ENCODE measurements at places on chromosomes 3 and 15. TPM values are rescaled to one million over a fixed set of nuclear protein-coding genes. Genes with fewer than 3 reads are reported as not detected.
A peak's percentile ranks its signal among the peaks of the same experiment; 100 is the strongest.

The LMAN1L gene
- total RNA-seq = 0.72 TPM

The CACNA1D gene
- total RNA-seq = 10.1 TPM

DNA sequence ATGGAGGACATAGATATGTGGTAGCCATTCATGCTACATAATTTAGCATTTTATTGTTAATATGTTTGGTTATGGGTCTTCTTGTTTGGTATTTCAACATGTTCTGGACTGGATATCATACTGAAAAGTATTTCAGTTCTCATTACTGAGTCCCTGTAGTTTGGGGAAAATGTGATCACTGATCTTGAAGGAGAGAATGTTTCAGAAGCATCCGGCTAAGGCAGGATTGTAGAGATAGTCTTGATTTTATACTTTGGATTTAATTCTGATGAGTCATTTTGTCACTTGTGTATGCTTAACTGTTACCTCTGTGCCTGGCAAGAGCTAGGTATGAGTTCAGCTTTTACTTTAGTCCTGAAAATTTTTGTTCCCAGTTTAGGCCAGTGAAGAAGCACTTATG lies 7.1 kb downstream of the CHD2 start:
- peaks cover 5% of the 10 kb centered on the region for H3K36me3 ChIP-seq
- DNase-seq = peak; percentile 40
- peak overlapping the region; percentile 99 for H3K27ac ChIP-seq
- peaks cover 49% of the 10 kb centered on the region for H3K4me1 ChIP-seq
- no peaks in the 10 kb centered on the region for H3K27me3 ChIP-seq

GRCh38 chr3:48564022-48564421 lies 441 bp upstream of the UCN2 start:
- DNase-seq = peak; percentile 80
- peaks cover 53% of the 10 kb centered on the region for H3K4me1 ChIP-seq
- peak overlapping the region; percentile 47 for H3K27ac ChIP-seq
- H3K27me3 ChIP-seq = no peaks in the 10 kb centered on the region

GRCh38 chr3:68186733-68187132 lies 532.3 kb upstream of the SUCLG2 start:
- no peak overlapping the region for H3K27ac ChIP-seq
- no peaks in the 10 kb centered on the region for H3K36me3 ChIP-seq
- no peak for DNase-seq
- H3K27me3 ChIP-seq = no peaks in the 10 kb centered on the region

DNA sequence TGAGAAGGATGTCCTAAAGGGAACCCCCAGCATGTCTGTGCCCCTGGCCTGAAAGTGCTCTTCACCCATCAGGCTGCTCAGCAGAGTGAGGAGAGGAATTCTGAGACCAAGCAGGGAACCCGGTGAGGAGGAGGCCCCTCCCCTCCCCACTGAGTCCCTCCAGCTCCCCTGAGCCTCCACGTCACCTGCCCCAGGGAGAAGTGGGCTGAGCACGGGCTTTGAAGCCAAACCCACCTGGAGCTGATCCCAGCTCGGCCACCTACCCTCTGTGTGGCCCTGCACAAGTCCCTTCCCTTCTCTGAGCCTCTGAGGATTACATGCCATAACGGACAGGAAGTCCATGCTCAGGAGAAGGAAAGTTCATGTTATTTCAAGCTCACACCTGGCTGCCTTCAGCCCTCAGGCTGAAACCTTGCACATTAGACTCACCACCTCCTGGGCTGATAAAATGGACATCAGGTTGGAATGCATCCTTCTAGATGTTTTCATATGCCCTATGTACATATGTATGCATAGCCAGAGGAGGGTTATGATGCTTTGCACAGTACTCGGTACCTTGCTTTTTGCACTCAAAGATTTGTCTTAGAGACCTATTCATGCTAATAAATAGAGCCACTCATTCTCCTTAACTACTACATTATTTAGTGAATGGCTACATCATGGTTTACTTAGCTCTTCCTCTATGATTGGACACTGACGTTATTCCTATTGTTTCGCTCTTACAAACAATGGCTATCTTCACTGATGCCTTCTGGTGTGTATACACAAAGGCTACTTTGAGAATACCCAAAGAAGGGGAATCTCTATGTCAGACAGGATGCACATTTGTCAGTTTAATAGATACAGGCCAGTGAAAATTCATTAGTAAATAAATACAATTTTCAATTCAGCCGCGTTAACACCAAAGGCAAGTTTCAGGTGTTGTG lies 31.6 kb upstream of the GATA2 start:
- H3K27ac ChIP-seq = no peak overlapping the region
- no peak overlapping the region for H3K4me3 ChIP-seq
- no peaks in the 10 kb centered on the region for H3K27me3 ChIP-seq
- no peaks in the 10 kb centered on the region for H3K36me3 ChIP-seq

DNA sequence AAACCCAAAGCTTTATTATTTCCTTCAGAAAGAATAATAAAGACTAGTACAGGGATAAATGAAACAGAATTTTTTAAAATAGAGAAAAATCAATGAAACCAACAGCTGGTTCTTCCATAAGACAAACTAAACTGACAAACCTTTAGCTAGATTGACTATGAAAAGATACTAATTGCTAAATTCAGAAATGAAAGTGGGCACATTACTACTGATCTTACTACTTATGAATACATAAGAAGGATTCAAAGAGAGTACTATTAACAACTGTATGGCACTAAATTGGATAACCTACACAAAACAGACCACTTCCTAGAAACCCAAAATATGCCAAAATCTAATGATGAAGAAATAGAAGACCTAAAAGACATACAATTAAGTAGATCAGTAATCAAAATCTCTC lies 278.2 kb downstream of the ISL2 start:
- peak; percentile 0 for DNase-seq
- no peak overlapping the region for H3K27ac ChIP-seq
- H3K27me3 ChIP-seq = no peaks in the 10 kb centered on the region
- no peak overlapping the region for H3K4me3 ChIP-seq

The NBEAL2 gene
- 532 TPM for total RNA-seq

The FAM81A gene
- total RNA-seq = not detected

DNA sequence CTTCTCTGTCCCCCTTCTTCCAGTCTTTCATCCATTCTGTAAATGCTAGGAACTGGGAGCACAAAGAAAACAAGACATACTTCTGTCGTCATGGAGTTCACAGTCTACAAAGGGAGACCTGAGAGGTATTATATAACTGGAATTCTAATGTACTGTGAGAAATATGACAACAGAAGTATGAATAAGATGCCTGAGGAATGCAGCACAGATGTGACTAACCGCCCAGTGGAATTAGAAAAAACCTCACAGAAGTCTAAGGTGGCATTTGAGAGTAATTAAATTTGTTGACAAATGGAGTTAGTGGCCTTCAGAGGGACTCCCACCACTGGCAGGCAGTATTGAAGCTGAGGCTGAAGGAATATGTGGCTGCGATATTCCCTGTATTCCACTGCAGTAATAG lies 168.5 kb upstream of the FAM3D start:
- no peak overlapping the region for H3K27ac ChIP-seq
- no peaks in the 10 kb centered on the region for H3K27me3 ChIP-seq
- H3K4me1 ChIP-seq = no peaks in the 10 kb centered on the region
- H3K4me3 ChIP-seq = no peak overlapping the region

GRCh38 chr3:176692966-176693785 lies 504.1 kb downstream of the TBL1XR1 start:
- H3K4me1 ChIP-seq = no peaks in the 10 kb centered on the region
- no peak overlapping the region for H3K4me3 ChIP-seq
- no peak for DNase-seq
- no peak overlapping the region for H3K27ac ChIP-seq

DNA sequence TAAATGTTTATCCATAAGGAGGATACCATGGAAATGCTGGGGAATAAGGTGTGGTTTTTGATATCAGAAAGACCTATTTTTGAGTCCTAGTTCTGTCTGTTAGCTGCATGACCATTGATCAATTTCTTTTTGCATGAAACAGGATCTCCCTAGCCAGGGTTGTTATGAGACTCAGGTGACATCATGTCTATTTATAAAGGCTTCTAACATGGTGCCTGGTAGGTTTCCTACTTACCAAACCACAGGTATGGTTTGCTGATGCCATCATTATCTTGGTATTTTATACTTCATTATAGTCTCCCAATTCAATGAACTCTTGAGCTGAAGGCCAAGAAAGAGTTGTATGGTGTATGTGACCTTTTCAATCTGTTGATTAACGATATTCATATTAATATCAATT lies 144.0 kb downstream of the CLSTN2 start:
- no peaks in the 10 kb centered on the region for H3K4me1 ChIP-seq
- no peak overlapping the region for H3K4me3 ChIP-seq
- H3K27me3 ChIP-seq = no peaks in the 10 kb centered on the region
- H3K27ac ChIP-seq = no peak overlapping the region

DNA sequence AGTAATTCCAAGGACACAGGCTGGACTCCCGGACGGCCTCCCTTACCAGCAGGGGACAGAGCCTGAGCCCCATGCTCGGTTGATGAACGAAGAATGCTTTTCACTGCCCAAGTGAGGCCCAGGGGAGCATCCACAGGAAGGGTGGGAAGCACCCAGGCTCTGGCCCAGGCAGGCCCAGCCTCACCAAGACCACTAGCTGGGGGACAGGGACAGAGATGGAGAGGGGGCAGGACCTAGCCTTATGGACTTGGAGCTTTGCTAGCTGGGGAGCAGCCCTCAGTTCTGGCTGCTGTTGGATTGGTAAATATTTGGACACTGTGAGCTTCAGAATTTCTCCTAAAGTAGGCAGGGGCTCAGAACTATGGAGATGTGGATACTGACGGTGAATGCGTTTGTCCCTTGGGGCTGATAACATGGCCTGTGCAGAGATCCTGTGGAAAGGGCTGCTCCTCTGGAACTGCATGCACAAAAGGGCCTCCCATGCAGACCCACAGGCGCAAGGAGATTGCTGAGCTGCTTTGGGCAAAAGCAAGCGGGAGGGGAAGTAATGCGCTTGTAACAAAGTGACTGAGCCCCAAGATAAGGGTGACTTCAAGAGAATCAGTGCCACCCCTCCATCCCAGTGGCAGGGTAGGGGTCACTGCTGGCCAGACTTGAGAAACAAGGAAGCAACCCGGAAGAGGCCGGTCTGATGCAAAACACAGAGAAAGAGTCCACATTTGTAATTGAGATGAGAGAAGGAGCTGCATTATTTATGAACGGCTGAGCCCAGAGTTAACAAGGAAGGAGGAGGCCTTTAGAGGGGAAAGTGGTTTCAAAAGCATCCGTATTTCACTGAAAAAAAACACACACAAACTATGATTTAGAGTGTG lies 70.1 kb upstream of the MEF2A start:
- H3K4me1 ChIP-seq = peaks cover 15% of the 10 kb centered on the region
- H3K27ac ChIP-seq = no peak overlapping the region
- no peak overlapping the region for H3K4me3 ChIP-seq
- no peak for DNase-seq
- no peaks in the 10 kb centered on the region for H3K36me3 ChIP-seq

- H3K4me3 ChIP-seq = no peak overlapping the region
- peaks cover 35% of the 10 kb centered on the region for H3K4me1 ChIP-seq
- DNase-seq = no peak
- peaks cover 11% of the 10 kb centered on the region for H3K36me3 ChIP-seq
- H3K27me3 ChIP-seq = peaks cover 12% of the 10 kb centered on the region
These were observed 2.1 kb upstream of the SNX22 start for GRCh38 chr15:64149424-64149823.

GRCh38 chr15:48719668-48720067 lies 74.2 kb upstream of the FBN1 start:
- H3K27me3 ChIP-seq = no peaks in the 10 kb centered on the region
- no peaks in the 10 kb centered on the region for H3K36me3 ChIP-seq

The ROPN1 gene
- total RNA-seq = not detected

GRCh38 chr3:195040094-195040493 lies 230.9 kb downstream of the XXYLT1 start:
- H3K27me3 ChIP-seq = no peaks in the 10 kb centered on the region
- H3K4me1 ChIP-seq = peaks cover 11% of the 10 kb centered on the region
- peak; percentile 12 for DNase-seq
- no peaks in the 10 kb centered on the region for H3K36me3 ChIP-seq
- no peak overlapping the region for H3K27ac ChIP-seq
- H3K4me3 ChIP-seq = no peak overlapping the region

DNA sequence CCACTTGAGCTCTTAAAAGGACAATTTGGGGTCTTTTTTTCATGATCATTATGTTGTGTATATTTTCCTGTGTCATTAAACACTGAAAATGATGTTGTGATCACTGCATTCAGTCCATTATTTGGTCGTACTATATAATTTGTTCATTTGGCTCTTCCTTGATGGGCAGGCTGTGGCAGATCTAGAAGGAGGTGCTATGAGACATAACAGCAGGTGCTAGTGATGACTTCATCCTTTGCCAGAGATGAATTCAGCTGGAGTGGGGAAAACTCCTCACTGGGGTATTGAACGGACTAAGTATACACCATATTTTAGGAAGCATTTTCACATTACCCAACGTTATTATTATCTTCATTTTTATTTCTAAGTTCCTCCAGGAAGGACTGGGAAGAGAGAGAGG lies 12.0 kb downstream of the CMTM7 start:
- H3K4me1 ChIP-seq = peaks cover 23% of the 10 kb centered on the region
- H3K36me3 ChIP-seq = no peaks in the 10 kb centered on the region
- no peak overlapping the region for H3K4me3 ChIP-seq
- H3K27me3 ChIP-seq = no peaks in the 10 kb centered on the region
- no peak for DNase-seq

- H3K27me3 ChIP-seq = no peaks in the 10 kb centered on the region
- no peak overlapping the region for H3K27ac ChIP-seq
- DNase-seq = no peak
- no peaks in the 10 kb centered on the region for H3K36me3 ChIP-seq
- H3K4me3 ChIP-seq = no peak overlapping the region
These were observed 150.9 kb downstream of the RYR3 start for GRCh38 chr15:33461671-33462070.

GRCh38 chr3:27479806-27480543 lies 4.2 kb downstream of the SLC4A7 start:
- H3K27ac ChIP-seq = peak overlapping the region; percentile 45
- no peaks in the 10 kb centered on the region for H3K27me3 ChIP-seq
- H3K36me3 ChIP-seq = no peaks in the 10 kb centered on the region
- no peak overlapping the region for H3K4me3 ChIP-seq
- peaks cover 32% of the 10 kb centered on the region for H3K4me1 ChIP-seq

The KCNMB3 gene
- 1.4 TPM for total RNA-seq

GRCh38 chr15:69480932-69481331 lies 28.3 kb downstream of the RPLP1 start:
- H3K36me3 ChIP-seq = no peaks in the 10 kb centered on the region
- H3K4me3 ChIP-seq = no peak overlapping the region
- H3K27ac ChIP-seq = no peak overlapping the region
- DNase-seq = no peak
- H3K27me3 ChIP-seq = no peaks in the 10 kb centered on the region
